H4 (cell line): ENCODE measurements at places on chromosomes 7 and 10. TPM values are rescaled to one million over a fixed set of nuclear protein-coding genes. Genes with fewer than 3 reads are reported as not detected.

GRCh38 chr7:46363688-46364087 is 442.6 kb upstream of the IGFBP3 start:
- no peak for DNase-seq

DNA sequence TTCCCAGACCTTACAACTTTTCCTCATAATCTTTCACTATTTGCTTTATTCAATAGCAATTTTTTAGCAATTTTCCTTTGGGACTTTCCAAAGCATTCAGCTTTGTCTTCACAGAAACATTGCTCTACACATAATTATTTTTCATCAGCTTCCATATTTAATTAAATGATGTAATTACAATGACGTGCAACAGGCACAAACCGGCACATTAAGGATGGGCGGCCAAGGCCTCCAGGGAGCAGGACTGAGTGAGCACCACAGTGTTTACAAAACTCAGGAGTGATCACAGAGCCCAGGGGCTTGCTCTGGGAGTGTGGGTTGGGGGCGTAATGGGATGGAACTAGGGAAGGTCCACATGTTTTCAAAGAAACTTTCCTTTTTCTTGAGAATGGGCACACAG is 69.8 kb downstream of the MAD1L1 start:
- peak; percentile 37 for DNase-seq

The ITIH2 gene
- total RNA-seq, result not detected in 2 replicates

DNA sequence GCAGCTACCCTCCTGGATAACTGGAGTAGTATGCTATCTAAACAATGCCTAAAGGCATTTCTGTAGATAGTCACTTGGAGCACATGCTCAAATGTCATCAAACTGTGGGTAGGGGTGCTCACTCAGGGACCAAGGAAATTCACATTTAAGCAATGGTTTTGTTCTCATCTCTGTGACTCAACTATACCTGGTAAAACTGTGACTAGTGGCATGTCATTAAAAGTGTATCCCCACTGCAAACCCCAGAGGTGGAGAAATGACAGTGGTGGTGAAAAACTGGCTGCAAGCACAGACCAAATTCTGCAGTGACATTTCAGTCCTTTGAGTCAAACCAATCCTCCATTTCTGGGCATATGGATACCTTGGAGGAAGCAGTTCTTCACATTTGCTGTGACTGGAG is 134.2 kb upstream of the EFCAB10 start:
- DNase-seq, result no peak

DNA sequence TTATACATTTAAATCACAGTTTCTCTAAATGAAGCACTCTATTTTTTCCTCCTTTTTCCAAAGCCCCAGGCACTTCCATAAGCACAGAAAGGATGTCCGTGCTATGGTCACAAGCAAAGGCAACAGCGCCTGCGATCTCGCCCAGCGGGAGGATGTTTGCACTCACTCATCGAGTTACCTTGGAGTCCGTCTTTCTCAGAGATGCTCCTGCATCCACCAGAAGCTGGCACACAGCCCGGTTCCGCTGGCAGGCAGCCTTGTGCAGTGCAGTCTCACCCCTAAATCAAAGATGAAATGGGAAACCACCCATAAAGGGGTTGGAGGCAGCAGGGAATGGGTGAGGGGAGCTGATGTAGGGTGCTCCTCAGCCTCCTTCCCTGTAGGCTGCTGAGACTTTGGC is 51.9 kb upstream of the PTN start:
- no peak for DNase-seq

GRCh38 chr7:20352573-20353306 is 22.0 kb downstream of the ITGB8 start:
- peak; percentile 91 for DNase-seq

DNA sequence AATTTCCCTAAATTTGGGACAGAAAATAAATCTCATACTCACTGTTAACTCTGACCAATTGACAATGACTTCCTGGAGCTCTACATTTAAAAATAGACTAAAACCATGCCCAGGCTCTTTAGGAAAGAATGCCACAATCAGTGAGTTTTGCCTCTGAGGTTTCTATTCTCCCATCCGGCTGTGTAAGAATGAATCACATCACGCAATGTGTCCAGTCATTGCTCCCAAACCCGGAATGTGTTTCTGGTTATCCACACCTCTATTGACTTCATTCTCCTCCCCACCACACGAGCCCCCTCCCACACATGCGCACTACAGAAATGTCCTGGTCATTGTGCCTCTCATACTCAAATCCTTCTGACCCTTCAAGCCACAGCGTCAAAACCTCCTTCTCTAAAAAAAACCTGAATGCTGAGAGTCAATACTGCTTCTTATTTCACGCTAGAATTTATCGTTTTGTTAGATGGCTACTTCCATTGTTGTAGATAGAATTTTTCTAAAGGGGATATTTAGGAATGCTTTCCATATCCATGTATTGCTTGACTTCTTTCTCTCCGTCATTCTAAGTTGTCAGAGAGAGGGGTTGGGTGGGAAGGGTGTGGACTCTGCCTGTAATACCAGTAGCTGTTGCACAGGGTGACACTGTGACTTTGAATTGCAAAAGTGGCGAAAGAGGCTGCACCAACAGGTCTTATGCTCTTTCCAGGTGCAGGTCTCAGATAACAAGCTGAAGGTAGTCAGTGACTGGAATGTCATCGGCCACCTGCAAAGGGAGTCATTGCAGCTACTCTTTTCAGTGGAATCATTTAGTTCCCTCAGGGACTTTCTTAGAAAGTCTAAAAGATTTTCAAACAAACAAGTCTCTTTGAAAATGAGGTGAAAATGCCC is 356.6 kb downstream of the PAXIP1 start:
- peak; percentile 78 for DNase-seq

DNA sequence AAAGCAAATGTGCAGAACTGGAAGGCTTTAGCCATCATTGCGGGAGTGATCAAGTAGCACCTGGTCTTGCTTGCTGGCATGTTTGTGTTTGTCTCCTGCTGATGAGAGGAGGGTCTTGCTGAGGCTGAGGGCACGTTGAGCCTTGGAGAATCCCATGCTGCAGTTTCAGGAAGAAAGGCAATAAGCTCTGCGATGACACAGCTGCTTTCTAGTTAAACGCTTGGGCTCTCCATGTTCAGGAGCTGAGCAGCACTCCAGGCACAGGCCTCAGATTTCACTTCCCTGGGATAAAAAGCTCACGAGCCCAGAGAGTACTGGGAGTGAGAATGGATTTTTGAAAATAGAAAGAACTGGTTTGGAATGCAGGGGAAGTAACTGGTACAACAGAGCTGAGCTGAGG is 100.8 kb downstream of the LRRC18 start:
- no peak for DNase-seq

DNA sequence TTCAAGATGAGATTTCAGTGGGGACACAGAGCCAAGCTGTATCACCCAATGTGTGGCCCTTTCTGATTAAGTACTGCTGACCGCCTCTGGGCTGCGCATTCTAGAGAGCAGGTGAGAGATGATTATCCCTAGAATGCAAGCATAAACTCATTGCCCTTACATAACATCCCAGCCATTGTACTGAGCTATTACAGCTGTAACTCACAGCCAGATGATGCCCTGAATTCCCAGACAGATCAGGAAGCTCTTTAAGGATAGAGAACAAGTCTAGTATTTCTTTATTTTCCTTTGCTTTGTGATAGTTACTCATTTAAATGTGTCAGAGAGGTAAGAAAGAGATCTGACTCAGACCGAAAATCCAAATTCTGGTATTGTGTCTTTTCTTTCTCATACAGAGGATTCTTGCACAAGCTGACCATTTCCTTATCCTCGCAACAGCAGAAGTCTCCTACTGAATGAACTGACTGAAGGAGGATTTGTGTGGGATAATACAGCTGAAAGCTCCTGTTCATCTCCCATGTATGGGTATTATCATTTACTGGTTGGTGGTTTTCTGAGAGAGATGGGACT is 58.4 kb downstream of the ZNF22 start:
- DNase-seq, result no peak

GRCh38 chr7:55063633-55064032 is 44.8 kb downstream of the EGFR start:
- DNase-seq, result peak; percentile 52
